Cortex of kidney (tissue), 1 donor: ENCODE measurements at places on chromosomes 7 and 10.

GRCh38 chr10:86295351-86295750, 71.2 kb downstream of the GRID1 start:
- DNase-seq: no peak

GRCh38 chr7:129777195-129777844, 165.8 kb downstream of the NRF1 start:
- no peak for DNase-seq

DNA sequence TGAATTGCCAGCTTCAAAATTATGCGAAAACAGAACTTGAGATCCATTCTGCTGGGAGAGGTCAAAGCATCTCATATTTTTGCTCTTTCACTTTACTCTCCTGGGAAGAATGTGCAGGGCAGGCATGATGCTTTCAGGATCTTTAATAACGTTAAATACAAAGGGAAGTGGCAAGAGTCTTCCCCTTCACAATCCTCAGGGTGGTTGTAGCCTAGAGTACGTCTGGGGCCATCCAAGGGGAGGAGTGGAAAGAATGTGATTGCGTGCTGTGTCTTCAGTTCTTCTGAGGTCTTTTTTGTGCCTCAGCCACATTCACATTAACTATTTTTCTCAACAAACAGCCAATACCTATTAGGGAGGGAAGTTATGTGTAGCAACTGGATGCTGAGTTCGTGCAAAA, 207.3 kb downstream of the HGF start:
- no peak for DNase-seq

DNA sequence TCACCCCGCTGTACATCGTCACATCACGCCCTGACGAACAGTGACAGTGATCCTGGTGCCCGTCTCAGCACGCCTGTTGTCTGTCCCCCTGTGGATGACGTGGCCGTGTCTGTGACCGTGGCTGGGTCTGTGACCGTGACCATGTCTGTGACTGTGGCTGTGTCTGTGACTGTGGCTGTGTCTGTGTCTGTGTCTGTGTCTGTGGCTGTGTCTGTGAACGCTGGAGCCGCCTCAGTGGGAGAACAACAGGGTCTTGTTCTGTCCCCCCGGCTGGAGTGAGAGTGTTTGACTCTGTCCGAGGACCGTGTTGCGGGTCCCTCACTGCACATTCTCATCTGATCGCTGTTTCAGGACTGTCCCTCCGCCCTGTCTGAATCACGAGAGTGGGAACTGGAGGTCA, 202.2 kb downstream of the TCERG1L start:
- no peak for DNase-seq

GRCh38 chr10:95841661-95842498, 65.9 kb upstream of the CC2D2B start:
- DNase-seq: no peak

GRCh38 chr7:85154282-85154937, 32.4 kb downstream of the SEMA3D start:
- no peak for DNase-seq

DNA sequence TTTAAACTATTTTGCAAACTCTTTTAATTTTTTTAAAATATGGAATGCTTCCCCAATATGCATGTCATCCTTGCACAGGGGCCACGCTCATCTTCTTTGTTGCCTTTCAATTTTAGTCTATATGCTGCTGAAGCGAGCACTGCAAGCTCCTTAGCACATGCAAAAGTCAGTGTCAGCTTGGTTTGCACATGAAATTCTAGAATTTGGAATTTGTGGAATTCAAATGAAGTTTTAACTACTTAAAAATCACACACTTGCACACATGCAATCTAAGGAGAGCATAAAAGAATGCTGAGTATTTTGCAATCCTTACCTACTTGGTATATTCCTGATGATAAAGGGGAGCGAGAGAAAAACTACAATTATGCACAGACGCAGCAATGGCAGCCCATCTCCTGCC, 78.3 kb upstream of the ATP6V0A4 start:
- no peak for DNase-seq

- no peak for DNase-seq
Measured at GRCh38 chr10:31745612-31746376, 182.8 kb downstream of the ARHGAP12 start.

GRCh38 chr10:34864149-34865067, 49.3 kb upstream of the PARD3 start:
- DNase-seq: no peak

DNA sequence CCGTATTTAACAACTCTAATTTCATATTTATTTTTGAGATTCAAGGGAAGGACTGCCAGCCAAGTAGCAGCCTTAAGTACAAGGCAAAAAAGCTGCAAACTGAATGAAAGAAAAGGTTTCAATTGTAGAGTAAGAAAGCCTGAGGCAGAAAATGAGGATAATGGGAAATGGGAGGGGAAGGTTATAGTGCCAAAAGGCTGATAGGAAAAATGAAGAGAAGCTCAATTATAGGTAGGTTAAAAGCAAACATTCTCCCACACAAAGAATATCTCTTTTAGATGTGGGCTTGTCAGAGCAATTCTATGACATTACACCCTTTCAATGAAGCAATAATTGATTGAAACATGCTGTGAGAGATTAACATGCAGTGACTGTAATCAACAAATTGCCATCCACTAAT, 175.3 kb downstream of the RAPGEF5 start:
- no peak for DNase-seq

- DNase-seq: no peak
Measured at GRCh38 chr10:70622981-70623844, 20.7 kb upstream of the PRF1 start.

DNA sequence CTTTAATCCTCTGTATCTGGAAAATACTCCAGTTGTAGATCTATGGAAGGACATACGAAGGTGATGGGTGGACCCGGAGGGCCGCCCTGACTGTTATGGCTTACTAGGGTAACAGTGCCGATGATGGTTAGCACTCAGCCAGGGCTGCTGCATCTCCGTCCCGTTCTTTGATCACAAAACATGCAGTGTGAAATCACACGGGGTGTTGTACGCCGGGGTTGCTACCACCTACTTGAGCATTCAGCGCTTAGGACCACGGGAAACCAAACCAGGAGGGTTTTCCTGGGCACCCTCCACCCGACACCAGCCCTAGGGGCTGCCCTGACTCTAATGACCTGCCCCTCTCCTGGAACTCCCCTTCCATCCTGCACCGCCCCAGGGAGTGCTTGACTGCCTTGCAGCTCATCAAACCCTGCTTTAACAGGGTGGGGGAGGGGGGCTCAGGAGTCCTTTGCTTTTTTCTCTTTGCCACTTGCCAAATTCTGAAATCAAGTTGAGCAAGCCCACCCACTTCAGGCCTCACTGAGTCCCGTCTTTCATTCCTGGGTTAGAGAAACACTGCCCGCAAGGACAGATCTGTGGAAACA, 20.4 kb downstream of the ZNF775 start:
- DNase-seq: no peak

DNA sequence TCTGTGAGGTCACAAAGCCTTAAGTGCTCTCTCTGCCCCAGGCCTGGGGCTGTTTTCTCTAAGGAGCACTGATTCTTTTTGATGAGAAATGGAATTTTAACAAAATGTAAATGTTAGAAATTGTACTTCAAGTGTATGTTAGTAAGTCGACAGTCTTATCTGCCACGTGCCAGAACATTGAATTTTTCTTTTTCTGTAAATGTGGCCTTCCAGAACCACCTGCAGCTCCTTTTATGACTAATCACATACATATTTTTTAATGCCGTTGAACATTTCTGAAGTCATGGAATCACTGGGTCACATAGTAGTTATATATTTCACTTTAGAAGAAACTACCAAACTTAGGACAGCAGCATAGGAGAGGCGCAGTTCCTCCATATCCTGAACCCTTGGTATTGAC, 38.0 kb downstream of the UBE3C start:
- no peak for DNase-seq

DNA sequence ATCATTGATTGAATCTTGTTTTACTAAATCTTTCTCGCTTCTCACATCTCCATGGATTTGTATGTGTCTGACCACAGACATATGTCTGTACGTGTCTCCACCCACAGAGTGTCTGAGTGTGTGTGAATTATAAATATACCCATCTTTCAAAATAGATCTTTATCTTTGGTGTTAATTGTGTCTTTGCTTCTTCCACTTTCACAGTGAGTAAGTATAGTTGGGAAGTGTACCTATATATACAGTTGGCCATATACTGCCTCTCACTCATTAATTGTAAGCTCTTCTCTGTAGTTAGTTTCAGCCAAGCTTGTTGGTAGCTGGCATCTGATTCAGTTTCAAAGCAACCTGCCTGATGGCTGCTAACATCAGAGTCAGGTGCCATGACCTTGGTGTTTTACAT, 18.4 kb downstream of the EEPD1 start:
- no peak for DNase-seq

GRCh38 chr10:114485696-114486400, 81.5 kb upstream of the AFAP1L2 start:
- DNase-seq: no peak

GRCh38 chr7:36388423-36388822, 1.2 kb upstream of the ANLN start:
- no peak for DNase-seq

DNA sequence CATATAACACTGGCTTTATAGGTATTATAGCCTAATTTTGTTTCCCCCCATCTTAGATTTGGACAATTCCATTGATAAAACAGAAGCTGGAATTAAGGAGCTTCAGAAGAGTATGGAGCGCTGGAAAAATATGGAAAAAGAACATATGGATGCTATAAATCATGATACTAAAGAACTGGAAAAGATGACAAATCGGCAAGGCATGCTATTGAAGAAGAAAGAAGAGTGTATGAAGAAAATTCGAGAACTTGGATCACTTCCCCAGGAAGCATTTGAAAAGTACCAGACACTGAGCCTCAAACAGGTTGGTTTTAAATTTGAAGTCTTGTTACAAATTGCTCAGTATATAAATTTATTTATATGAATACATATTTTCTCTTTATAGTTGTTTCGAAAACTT, 34.1 kb downstream of the SMC3 start:
- DNase-seq: no peak

DNA sequence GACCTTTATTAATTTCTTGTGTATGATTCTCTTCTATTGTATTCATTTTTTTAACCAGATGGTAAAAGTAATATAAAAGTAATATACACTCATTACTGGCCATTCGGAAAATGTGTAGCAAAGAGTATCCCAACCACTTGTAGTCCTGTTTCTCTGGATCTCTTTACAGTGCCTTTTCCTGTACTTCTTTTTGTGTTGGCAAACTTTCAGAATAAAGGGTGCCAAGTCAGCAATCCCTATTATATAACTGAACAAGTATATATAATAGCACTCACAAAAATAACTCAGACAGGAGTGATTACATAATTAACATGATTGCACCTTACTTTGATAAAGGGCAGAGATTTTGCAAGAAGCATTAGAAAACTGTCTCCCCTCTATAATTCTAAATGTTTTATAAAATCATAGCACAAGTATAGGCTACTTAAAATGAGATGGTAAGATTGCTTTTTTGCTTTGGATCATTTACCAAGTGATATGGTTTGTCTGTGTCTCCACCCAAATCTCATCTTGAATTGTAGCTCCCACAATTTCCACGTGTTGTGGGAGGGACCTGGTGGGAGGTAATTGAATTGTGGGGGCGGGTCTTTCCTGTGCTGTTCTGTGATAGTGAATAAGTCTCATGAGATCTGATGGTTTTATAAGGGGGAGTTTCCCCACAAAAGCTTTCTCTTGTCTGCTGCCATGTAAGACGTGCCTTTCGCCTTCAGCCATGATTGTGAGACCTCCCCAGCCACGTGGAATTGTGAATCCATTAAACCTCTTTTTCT, 41.5 kb upstream of the EPC1 start:
- DNase-seq: no peak

- no peak for DNase-seq
Measured at GRCh38 chr10:31648966-31649365, 279.7 kb downstream of the ARHGAP12 start.

GRCh38 chr7:122256046-122256445, 48.5 kb downstream of the FEZF1 start:
- no peak for DNase-seq

GRCh38 chr7:152336754-152337368, 98.9 kb downstream of the KMT2C start:
- no peak for DNase-seq

DNA sequence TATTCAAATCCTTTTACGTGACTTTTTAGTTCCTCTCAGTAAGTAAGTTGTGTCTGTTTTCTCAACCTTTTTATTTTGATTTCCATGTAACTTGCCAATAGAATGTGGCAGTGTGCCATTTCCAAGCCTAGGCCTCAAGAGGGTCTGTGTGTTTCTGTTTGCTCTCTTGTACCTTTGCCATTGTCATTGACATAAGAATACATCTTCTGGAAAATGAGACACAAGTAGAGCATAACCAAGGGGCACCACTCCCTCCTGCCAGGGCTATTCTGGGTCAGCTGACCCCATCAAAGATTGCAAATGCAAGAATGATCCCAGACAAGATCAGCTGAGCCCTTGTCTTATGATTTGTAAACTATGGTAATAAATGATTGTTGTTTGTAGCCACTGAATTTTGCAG, 524.0 kb downstream of the IPMK start:
- no peak for DNase-seq

- DNase-seq: no peak
Measured at GRCh38 chr7:120278773-120279172, 5.8 kb downstream of the KCND2 start.

- DNase-seq: no peak
Measured at GRCh38 chr10:113399065-113399464, 153.8 kb upstream of the HABP2 start.

DNA sequence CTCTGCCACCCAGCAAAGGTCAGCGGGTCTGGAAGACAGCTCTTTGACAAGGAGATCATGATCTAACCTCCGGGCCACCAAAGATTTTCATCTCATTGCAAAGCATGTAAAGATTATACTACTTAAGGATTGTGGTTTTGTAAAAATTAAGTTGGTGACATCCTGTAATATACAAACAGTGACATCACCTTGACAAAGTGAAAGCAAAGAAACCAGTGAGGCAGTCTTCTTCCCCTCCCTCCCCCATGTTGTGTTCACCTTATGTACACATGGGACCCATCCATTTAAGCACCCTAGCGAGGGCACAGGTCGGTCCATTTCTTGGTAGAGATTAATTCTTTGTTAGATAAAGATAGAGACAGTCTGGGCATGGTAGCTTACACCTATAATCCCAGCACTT, 3.9 kb downstream of the MDH2 start:
- DNase-seq: no peak

- DNase-seq: no peak
Measured at GRCh38 chr7:120583899-120584586, 273.9 kb downstream of the TSPAN12 start.

DNA sequence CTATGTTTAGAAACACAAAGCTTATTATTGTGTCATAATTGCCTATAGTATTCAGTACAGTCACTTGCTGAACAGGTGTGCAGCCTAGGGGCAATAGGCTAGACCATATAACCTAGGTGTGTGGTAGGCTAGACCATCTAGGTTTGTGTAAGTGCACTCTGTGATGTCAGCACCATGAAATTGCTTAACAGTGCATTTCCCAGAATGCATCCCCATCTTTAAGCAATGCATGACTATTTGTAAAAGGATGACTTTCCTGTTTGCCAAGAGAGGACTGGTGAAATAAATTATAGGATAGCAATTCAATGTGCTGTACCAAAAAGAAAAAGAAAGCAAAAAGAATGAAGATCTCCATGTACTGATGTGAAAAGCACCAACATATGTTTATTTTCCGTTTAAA, 288.7 kb upstream of the AUTS2 start:
- no peak for DNase-seq
